ENCODE measurements at places on chromosomes 5 and 9.

GRCh38 chr5:139839918-139840317 lies 44.3 kb downstream of the PSD2 start:
- no peak for DNase-seq

- DNase-seq = no peak
Observed at GRCh38 chr5:177412603-177413233, 3.4 kb upstream of the F12 start.

- DNase-seq = no peak
Observed at GRCh38 chr5:143600396-143601075, 197.1 kb upstream of the NR3C1 start.

- no peak for DNase-seq
Observed at GRCh38 chr5:1687301-1687970, 112.2 kb downstream of the MRPL36 start.

- DNase-seq = no peak
Observed at GRCh38 chr9:96618209-96619123, 1.2 kb downstream of the CDC14B start.

GRCh38 chr9:97983589-97984187 lies 547 bp downstream of the ANP32B start:
- no peak for DNase-seq

- peak; percentile 27 for DNase-seq
Observed at GRCh38 chr5:67319935-67320725, 123.5 kb upstream of the CD180 start.

DNA sequence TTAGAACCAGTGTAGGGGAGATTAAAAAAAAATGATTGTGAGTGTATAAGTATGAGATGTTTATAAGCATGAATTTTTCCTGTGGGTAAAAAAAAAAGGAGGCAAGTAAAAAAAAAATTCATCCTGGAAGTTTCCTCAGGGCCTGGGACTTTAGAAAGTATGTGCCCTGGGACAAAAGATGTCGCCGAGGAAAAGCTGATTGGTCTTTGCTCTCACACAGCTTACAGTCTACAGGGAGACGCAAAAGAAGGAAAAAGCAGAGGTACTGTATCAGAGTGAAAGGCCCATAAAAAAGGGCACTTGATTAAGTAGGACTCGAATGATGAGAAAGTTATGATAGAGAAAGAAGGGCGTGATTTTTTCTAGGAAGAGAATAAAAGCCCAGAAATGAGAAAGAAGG lies 501.4 kb upstream of the MEF2C start:
- DNase-seq = no peak

GRCh38 chr5:118646917-118647316 lies 341.4 kb downstream of the DTWD2 start:
- no peak for DNase-seq

- DNase-seq = no peak
Observed at GRCh38 chr5:4945296-4945695, 194.8 kb upstream of the ADAMTS16 start.

DNA sequence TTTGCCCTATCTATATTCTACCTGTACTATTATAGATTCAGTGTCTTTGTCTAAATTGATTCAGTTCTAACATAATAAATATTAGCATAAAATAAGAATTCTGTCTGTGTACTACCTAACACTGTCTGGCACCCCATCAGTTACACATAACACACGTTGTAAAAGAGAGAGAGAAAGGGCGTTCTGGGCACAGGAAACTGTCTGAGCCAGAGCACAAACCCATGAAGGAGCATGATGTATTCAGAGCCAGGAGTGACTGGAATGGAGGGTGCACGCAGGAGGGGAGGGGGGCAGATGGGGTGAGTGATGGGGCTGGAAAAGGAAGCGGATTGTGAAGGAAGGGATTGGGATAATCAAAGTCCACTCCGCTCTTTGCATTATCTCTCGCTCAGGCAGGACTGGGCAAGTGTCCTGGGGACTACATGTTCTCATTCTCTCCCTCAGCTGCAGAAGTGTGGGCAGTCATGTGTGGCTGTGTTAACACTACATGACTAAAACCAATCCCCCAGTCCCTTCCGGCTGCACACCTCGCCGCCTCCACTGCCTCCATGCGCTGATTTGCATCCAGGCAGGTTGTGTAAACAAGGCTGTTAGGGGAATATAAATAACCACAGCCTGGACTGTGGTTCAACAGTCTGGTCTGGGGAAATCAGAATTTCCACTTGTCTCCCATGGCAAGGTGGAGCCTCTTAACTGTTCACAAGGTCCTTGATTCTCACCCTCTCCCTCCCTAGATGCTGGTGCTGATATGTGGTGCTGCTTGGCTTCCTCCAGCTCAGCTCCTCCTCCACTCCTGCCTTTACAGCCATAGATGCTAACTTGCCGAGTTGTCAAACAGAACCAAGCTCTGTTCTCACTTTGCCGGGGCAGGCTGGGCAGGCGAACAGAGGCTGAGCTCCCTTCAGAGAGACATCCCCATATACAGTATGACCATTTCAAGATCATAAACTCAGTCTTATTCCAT lies 367.5 kb upstream of the BRINP1 start:
- DNase-seq = no peak

DNA sequence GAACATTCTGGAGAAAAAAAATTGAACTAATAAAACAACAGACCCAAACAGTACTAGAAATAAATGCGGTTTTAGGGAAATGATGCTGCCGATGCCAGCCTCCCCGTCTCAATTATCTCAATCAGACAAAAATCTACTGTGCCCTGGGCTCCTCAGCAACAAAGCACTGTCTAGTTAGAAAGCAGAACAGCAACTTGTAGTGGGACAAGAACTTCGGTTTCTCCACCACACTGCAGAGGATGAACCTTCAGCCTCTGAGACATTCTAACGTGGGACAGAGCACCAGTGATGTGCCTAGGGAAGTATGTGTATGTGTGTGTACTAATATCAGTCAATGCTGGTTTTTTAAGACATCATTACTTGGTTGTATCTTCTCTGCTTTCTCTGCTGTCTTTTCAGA lies 11.1 kb upstream of the CAST start:
- no peak for DNase-seq

- no peak for DNase-seq
Observed at GRCh38 chr9:77819657-77820056, 171.5 kb upstream of the GNA14 start.

DNA sequence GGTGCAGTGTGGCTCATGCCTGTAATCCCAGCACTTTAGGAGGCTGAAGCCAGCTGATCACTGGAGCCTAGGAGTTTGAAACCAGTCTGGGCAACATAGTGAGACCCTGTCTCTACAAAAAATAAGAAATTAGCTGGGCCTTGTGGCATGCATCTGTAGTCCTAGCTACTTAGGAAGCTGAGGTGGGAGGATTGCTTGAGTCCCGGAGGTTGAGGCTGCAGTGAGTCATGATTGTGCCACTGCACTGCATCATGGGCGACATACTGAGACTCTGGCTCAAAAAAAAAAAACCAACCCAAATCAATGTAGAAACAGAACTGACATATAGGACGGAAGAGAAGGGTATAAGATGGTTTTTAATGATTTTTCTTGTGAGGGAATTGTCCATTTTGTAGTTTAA lies 27.7 kb downstream of the G3BP1 start:
- no peak for DNase-seq

DNA sequence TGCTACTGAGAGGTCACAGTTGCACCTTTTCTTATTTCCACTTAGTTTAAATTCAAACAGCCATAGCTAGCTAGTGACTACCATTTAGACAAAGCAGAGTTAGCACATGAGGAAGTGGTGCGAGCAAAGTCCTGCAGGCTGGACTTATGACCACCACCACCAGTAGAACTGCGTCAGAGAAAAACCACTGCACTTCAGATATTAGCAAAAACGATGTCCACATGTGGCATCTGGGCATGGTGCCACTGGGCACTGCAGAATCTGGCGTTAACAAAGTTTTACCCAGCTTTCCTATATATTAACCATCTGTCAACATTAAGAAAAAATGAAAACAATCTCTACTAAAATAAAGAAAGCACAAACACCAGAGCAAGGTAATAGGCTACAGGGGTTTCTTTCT lies 80.1 kb downstream of the SPTLC1 start:
- no peak for DNase-seq

DNA sequence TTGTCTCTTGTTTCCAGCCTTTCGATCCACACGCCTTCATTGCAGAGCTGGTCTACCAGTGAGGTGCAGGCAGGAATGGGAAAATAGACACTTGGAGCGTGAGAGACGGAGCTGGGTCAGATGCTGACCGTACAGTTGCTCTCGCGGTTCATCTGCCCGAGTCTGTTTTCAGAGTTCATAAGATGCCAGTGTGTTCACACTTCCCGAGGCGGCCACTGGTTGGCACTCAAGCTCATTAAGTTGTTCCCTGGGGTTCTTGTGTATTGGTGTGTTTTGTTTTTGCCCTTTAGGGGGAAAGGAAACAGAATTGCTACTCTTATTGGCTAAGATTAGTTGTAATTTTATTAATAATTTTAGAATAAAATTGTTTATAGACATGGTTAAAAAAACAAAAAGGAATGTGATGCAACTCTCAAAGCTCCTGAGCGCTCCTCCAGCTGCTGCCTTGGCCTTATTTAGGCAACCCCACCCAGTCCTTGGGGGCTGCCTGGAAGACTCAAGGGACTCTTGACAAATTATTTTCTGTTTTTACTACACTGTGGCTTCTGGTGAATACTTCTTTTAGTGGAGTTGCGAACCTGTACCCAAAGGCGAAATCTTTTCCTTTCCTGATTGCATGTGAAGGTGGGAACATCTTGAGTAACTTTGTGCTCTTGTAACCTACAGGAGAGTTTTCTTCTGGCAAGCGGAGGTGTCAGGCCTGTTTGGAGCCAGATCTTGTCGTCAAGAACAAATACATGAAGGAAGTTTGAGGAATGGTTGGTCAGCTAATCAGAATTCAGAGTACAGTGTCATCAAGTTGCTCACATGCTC lies 146.1 kb downstream of the MAST4 start:
- DNase-seq = no peak

DNA sequence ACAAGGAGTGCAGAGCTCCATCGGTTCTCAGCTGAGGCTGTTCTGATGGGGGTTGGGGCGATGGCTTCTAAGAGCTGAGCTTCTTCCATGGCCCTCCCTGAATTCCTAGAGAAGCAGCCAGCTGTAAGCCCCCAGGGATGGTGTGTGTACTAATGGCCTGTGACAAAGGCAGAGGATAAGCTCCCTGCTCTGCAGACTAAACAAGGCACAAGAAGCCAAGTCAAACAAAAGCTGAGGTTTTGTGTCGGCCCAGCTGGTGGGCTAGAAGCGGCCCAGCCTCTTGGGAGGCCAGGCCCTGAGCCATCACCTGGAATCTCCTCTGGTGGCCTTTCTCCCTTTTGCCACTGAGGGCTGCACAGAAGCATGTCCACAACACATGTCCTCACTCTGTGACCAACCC lies 75.0 kb upstream of the XPA start:
- no peak for DNase-seq

DNA sequence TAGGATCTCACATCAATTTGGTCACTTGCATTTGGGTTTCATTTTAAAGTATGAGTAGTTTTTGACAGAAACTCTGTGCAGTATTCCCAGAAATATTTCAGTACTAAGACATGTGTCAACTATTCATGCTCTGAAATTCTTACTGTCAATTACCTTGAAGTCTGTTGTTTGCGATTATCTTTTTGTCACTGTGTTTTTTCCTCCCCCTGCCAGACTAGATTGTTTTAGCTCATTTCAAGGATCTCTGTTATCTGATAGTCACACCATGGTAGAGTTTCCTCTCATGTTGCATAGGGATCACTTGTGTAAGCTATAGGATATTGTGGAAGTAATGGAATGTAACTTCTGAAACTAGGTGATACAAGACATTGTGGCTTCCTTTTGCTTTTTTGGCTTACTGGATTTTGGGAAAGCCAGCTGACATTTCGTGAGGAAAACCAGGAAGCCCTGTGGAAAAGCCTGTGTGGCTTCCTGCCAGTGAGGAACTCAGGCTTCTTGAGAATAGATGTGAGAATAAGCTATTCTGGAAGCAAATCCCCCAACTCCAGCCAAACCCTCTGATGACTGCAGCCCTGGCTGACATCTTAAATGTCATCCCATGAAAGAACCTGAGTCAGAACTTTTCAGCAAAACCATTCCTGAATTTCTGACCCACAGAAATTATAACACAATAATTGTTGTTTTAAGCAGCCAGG lies 122.2 kb downstream of the FGF10 start:
- no peak for DNase-seq

DNA sequence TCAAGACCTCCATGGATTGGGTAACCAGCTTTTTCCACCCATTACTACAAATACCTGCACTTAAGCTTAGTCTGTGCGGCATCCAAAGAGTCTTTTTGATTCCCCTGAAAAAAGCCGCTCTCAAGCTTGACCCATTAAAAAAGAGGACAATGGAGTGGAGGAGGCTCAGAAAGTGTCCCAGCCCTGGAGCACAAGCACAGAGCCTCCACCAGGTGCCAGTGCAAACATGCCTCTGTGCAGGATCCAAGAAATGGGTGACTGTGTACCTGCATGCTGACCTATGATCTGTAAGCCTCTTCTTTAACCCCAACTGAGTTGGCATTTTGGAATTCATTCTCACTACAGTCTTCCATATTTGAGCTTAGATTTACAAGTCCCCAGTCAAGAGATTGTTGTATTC lies 168.3 kb upstream of the TLE4 start:
- DNase-seq = no peak

DNA sequence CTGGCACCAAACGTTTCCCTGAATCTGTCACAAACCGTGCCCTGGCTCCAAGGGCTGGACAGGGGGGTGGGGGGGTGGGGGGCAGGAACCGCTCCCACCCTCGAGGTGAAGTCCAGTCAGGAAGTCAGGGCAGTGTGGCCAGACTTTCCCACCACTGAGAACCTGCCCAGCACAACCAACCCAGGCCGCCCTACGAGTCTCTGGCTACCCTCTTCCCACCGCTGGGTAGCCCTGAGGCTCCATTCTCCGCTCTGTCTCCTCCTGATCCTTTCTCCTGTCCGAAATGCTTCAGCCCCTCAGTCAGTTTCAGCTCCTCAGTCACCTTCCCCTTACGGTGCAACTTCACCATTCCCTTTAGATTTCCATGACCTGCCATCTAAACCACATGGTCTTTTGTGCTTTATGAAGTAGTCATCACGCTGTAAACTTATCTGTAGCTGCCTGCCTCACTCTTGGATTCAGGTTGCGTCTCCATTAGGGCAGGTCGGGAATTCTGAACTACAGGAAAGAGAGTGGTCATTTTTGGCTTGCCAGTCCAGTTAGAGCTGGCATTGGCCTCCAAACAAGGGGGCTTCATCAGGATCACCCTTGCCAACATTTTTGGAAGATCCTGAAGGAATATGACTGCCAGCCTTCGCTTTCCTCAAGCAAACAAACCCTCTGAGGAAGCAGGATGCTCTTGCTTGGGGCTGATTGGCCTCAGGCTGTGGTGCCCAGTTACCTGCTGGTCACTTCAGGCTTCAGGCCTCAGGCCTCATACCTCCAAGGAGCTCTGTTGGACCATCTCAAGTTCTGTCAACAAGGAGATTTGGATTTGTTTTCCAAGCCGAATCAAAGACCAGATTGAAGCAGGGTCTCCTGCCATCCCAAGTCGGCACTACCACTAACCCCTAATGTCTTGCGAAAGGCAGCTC lies 794 bp upstream of the DCAF12 start:
- no peak for DNase-seq

- no peak for DNase-seq
Observed at GRCh38 chr9:76610011-76610352, 151.0 kb downstream of the GCNT1 start.

- DNase-seq = no peak
Observed at GRCh38 chr9:131661568-131662288, 78.1 kb downstream of the RAPGEF1 start.

- no peak for DNase-seq
Observed at GRCh38 chr9:18138656-18139055, 335.3 kb upstream of the ADAMTSL1 start.

GRCh38 chr5:127934791-127935256 lies 148.7 kb upstream of the SLC12A2 start:
- peak; percentile 59 for DNase-seq

- DNase-seq = no peak
Observed at GRCh38 chr9:20568400-20568799, 53.9 kb downstream of the MLLT3 start.

- no peak for DNase-seq
Observed at GRCh38 chr9:84314306-84314705, 26.3 kb downstream of the SLC28A3 start.
